ENCODE measurements at places on chromosomes 6 and 20. TPM values are rescaled to one million over a fixed set of nuclear protein-coding genes. Genes with fewer than 3 reads are reported as not detected.

The BPIFB2 gene
- not detected for total RNA-seq

The LRRC73 gene
- 1.2 TPM for total RNA-seq

The PDYN gene
- total RNA-seq, result not detected

The UBD gene
- not detected for total RNA-seq

The PRDM1 gene
- total RNA-seq, result not detected

Measured in glutamatergic neuron (in vitro differentiated cells).